Hematopoietic multipotent progenitor cell treated with erythropoietin and hydrocortisone succinate and interleukin-3 and kit ligand, for 17 days (in vitro differentiated cells): ENCODE measurements at places on chromosomes 13 and 19.

- DNase-seq: no peak
Observed at GRCh38 chr19:28313633-28314032, 899.3 kb downstream of the UQCRFS1 start.

DNA sequence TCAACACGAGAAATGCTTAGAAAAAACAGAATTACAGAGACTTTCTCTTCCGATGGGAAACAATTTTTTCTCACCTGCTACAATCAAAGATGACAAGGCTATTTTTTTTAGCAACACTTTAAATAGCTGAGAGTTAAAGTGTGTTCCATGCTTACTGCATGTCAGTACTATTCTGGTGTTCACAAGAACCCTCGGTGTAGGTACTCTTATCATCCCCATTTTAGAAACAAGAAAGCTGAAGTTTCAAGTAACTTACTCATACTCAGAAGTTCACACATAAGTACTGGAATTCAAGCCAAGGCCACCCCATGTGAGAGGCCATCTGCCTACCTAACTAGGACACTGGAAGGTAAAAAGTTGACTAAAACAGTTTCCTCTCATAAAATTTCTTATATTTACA is 9.0 kb upstream of the TNFRSF19 start:
- DNase-seq: no peak

GRCh38 chr13:39777527-39778061 is 122.1 kb downstream of the COG6 start:
- no peak for DNase-seq

GRCh38 chr13:109361562-109362289 is 424.7 kb downstream of the IRS2 start:
- DNase-seq: no peak

- DNase-seq: no peak
Observed at GRCh38 chr13:74226791-74227475, 92.7 kb upstream of the KLF12 start.

GRCh38 chr13:74910415-74910814 is 571.6 kb downstream of the TBC1D4 start:
- DNase-seq: no peak

DNA sequence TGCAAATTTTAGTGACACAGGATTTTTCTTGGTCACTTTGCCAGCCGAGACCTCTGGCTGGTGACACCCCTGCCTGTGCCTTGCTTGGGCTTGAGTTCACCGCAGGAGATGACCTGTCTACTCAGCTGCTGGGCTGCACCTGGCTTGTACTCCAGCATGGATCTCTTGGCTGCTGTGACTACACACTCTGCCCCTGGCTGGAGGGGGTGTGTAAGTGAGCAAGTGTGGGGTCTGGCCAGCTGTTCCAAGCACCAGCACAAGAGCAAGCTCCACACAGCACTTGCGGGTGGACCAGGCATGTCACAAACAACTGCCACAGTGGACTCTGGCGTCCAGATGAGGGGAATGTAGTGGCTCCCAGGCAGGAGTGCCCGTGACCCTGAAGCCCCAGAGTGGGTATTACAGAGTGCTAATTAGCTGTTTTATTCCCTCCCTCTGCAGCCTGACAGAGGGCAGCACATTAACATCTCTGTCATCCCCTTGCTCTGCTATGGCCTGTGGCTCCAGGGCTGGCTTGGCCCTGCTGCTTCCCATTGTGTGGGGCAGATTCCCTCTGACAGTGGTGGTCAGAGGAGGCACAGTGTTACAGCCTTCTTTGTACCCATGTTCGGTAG is 1387.2 kb downstream of the OLFM4 start:
- DNase-seq: no peak

- DNase-seq: no peak
Observed at GRCh38 chr19:45978156-45978555, 4.5 kb upstream of the NOVA2 start.

GRCh38 chr13:29428310-29429181 is 166.9 kb downstream of the SLC7A1 start:
- DNase-seq: no peak

GRCh38 chr13:46586751-46587514 is 34.0 kb downstream of the LRCH1 start:
- DNase-seq: no peak

DNA sequence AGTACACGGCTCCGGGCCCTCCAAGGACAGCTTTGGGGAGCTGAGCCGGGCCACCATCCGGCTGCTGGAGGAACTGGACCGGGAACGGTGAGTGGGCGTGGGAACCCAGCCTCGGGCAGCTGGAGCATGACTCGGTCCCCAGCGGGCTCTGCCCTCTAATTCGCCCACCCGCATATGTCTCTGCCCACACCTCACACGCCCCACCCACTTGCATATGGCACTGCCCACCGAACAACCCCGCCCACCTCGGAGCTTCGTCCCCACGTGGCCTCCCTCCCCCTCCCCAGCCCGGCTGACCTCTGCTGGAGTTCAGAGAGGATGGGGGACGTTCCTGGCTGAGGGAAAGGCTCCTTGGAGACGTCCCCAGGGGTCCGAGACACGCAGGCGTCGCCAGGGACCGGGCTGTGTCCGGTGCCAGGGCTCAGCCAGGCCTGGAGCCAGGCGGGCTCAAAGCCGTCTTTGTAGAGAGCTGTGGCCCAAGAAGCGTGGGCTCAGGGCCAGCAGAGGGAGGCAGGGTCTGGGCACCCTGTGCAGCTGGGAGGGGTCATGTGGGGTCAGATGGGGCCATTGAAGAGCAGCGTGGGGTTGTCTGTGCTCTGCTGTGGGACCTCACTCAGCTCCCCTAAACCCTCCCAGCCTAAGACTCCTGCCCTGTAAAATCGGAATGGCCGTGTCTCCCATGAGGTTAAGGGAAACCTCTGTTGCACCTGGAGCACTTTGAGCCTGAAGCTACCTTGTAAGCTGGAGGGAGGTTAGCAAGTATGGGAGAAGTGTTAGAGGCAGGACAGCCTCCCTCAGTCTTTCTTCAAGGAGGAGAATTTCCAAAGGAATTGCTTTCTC is 3.8 kb downstream of the APC2 start:
- no peak for DNase-seq

DNA sequence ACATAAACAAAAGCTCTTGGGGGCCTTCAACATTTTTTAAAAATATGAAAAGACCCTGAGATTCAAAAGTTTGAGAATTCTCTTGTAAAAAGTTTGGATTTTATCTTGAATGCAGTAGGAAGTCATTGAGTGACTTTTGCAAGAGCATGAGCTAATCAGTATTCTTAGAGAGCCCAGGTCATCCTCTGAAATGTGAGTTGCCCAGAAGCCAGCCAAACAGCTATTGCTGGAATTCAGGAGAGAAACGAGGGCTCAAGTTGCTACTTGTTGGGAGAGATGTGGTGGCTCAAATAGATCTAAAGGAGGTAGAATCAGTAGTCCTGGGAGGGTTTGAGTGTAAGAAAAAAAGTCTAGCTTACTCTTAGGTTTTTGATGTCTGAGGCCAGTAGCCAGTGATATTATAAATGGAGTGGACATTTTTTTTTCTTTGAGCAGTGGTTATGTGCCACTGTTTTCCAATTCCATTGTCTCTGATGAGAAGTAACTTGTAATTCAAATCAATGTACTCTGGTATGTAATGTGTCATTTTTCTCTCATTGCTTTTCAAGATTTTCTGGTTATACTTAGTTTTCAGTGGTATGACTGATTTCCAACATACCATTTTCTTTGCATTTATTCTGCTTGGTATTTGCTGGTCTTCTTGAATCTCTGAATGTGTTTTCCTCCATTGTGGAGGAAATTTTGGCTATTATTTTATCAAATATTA is 30.7 kb downstream of the LMO7 start:
- DNase-seq: no peak

- no peak for DNase-seq
Observed at GRCh38 chr19:9046694-9047093, 36.5 kb upstream of the MUC16 start.

DNA sequence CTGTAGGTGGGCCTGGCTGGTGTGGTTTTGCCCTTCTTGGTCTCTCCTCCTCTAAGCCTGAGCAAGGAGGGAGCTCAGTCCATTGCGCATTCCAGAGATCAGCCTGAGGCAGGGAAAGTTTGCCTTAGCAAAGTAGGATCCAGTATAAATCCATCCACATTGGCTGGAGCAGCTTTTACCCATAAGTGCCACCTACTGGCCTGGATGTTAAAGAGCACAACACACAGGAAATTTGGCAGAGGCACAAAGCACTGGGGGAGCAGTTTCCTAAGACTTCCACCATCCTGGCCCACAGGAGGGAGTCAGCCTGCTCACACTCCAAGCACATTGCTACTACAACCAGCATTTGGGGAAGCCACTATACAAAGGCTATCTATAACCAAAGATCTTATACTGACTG is 1124.2 kb downstream of the SLITRK1 start:
- DNase-seq: no peak

DNA sequence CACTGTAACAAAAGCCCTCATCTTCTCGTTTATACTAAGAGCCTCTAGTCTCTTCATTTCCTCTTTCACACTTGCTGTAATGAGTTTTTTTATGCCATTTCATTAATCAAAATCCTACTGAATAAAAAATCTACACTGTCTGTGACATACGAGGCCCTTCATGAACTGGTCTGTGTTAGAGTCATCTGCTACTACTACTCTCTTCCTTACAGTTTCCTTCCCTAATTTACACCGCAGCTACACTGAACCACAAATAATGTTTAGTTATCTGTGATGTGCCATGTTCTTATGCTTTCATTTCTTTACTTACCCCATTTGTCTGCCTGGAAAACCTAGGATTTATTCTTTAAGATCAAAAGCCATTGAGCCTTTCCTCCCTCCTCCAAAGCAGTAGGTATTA is 16.0 kb downstream of the UFM1 start:
- no peak for DNase-seq

DNA sequence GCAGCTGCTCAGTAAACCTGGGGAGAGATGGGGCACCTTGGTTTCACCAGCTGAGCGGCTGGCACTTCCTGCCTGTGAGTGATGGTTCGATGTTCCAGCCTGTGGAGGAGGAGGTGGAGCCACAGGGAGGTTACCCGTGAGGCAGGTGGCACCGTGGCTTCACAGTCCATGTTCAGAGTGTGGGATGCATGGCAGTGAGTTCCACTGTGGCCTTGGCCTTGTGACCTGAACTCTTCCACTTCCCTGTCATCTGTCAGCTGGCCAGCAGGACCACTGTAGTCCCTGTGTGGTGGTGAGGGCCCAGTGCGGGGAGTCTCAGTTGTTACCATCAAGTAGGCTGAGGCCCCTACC is 16.9 kb downstream of the SMARCA4 start:
- DNase-seq: no peak

DNA sequence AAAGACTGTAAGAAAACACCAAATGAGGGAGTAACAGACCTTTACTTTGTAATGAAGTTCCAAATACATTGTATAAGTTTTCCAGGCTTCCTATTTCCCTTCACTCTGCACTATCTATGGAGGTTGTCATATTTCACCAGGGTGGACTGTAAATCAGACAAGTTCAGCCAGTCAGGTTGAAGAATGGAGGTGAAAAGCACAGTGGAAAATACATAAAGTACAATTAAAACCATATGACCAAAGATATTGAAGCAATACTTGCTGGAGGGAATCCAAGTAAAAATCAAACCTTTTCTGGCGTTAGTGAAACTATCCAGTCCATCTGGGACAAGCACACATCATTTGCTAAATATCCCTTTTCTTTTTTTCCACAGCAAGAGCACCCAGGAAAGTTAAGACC is 3.2 kb downstream of the LHFPL6 start:
- DNase-seq: no peak

- no peak for DNase-seq
Observed at GRCh38 chr13:29654843-29655547, 59.5 kb upstream of the SLC7A1 start.

- DNase-seq: no peak
Observed at GRCh38 chr13:28258417-28258816, 120.1 kb downstream of the PAN3 start.

DNA sequence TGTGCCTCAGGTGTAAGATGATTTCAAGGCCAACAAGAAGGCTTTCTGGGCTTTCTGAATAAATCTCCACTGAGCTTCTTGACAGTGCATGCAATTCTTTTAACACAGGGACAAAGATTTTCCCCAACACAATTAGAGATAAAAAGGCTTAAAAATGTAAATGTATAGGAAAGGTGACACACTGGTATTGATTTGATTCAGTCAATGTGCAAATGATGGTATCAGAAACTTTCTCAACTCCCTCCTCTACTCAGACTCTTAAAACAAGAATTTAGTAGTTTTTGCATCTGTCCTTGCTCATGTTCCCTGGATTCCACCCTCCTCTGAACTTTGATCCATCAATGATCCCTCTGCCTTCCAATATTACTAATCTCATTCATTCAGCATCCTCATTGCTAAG is 111.6 kb upstream of the FNDC3A start:
- no peak for DNase-seq

GRCh38 chr13:44649104-44649428 is 72.9 kb upstream of the TSC22D1 start:
- DNase-seq: no peak

DNA sequence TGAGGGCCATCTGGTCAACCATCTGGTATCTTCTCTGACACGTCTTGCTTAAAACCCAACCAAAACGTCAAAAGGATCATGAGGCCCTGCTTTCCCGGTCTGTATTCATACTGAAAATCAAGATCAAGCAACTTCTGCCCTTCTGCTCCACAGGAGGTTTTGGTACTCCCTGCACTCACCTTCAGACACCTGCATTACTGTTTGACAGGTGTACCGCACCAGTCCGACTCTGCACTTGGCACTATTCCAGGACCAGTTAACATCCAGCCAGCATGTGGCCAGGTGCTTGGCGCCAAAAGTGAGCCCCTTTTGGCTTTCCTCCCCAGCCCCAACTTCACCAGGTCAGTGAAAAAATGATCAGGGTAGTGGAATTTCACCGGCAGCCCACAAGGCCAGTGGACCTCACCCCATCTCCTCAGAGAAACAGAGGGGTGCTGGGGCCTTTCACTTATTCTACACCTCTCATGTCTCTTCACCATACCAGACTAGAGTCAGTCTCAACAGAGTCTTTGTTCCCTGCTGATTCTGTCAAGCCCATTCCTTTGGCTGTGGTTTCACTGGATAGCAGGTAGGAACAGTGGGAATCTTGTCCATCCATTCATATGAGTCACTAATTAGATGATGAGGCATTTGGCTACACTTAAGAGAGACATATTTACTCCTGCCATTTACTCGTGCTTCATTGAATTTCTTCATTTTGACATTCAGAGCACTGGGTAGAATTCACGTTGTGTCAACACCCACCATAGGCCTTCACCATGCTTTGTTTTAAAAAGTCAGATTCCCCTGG is 85.3 kb downstream of the ZNF726 start:
- DNase-seq: no peak

- peak; percentile 35 for DNase-seq
Observed at GRCh38 chr13:49669735-49670309, 21.5 kb downstream of the EBPL start.

DNA sequence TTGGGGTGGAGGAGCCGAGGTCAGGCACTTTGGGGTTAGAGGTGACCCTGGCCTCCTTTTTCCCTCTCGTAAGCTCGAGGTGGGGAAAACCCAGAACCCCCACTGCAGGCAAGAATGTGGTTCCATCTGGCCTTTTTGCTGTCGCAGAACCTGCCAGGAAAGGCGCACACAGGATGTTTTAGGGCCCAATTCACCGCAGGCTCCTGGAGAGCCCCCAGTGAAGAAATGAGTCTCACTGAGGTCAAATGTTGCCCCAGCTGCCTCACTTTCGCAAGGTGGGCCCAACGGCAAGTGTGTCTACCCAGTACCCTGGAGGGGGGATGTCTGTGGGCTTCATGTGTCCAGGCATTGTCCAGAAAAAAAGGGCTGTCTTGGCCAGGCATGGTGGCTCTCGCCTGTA is 61.8 kb downstream of the PEX11G start:
- DNase-seq: no peak
